Stimulated activated CD8-positive, alpha-beta memory T cell treated with anti-CD3 and anti-CD28 coated beads, Interleukin-7, amount 100 ng/mL, for 4 hours (primary cell): ENCODE measurements at places on chromosomes 6 and 20.

DNA sequence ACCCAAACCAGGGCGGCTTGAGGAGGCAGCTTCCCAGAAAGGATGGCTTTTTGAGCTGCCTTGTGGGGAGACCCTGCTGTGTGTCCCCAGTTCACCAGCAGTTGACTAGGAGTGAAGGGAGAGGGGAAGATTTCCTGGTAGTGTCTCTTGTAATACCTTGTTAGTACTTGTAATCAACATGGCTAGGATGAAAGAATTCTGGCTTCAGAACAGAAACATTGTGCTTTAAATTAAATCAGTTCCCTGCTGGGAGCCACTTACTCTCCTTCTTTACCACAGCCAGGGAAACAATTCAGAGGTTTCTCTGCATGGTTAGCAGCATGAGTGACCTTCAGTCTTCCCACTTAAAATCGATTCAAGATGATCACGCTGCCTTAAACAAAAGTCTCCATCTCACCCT is 525.4 kb upstream of the ID4 start:
- DNase-seq, result no peak

GRCh38 chr20:46635514-46636136 is 15.6 kb downstream of the SLC13A3 start:
- no peak for DNase-seq

DNA sequence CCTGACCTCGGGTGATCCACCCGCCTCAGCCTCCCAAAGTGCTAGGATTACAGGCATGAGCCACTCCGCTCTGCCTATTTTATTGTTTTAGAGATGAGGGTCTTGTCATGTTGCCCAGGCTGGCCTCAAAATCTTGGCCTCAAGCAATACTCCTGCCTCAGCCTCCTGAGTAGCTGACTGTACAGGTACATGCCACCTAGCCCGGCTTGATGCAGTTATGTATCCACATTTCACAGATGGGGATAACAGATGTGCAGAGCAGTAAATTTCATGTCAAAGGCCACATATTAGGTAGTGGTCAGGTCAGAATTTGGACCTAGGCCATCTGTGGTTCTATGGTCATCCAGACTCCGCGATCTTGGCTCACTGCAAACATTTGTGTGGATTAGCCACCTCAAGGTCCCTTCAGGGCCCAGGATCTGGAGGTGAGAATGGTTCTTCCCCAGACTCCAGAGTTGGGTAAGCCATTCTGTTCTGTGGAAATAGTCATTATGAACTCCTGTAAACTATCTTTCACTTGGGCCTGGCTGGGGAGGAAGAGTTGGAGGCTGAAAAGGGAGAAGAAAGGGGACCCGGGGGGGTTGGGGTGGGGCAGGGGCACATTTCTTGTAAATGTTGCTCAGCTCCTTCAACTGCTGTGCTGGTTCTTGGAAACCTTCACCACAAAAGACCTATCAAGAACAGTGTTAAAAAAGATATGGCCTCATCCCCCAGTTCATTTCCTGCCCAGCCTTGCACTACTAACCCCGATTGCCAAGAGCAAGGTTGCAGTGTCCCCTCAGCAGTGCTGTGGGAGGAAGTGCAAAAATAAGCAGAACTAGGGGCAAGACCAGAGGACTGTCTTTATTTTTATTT is 13.0 kb downstream of the PIM1 start:
- peak; percentile 55 for DNase-seq

DNA sequence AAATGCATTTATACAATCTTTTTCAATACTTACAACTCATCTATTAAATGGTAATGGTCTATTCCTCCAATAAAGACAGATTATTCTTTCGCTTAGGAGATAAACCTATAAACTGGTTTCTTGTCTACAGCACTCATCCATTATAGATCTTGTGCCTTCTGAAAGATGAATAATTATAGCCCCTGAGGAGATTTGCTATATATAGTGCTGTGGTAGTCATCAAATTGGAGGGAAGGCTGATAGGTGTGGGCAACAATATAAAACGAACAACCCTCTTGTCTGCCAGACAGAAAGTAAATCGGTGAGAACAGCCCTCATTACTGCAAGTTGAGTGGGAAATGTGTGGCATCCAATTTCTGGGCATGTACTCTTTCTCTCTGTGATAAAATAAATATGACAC is 292.5 kb upstream of the CNR1 start:
- no peak for DNase-seq

- no peak for DNase-seq
Measured at GRCh38 chr20:13259921-13260320, 38.8 kb downstream of the ISM1 start.

GRCh38 chr6:112475083-112475482 is 128.0 kb downstream of the RFPL4B start:
- no peak for DNase-seq
